ENCODE measurements at places on chromosomes 16 and 17.

DNA sequence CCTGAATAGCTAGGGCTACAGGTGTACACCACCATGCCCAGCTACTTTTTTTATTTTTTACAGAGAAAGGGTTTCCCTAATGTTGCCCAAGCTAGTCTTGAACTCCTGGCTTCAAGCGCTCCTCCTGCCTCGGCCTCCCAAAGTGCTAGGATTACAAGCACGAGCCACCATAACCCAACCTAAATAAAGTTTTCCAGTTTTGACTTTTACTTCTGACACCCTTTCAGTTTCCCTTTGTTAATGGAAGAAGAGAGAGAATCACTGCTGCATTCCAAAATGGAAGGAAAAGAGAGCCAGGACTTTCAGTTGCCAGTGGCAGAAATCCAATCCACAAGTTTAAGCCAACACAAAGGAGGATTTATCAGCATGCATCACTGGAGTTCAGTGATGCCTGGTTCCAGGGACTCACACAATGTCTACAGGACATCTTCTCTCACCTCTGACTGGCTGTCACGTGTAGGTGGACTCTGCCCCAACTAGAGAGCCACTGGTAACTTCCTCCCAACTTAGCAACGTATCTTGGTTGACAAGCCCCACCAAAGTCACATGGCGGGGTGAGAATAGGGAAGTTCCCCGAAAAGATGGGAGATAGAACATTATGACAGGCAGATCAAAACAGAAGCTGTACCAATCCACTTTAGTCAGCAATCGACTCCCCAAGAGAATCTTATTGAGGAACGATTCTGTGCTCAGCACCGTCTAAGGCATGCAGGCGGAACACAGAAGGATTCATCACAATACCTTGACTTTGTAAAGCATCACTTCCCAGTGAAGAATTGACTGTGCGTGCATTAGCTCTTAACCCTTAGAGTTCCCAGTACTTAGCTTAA lies 46.5 kb downstream of the GAS7 start:
- DNase-seq: no peak

- DNase-seq: no peak
Measured at GRCh38 chr16:67672306-67672705, 5.7 kb downstream of the C16orf86 start.

DNA sequence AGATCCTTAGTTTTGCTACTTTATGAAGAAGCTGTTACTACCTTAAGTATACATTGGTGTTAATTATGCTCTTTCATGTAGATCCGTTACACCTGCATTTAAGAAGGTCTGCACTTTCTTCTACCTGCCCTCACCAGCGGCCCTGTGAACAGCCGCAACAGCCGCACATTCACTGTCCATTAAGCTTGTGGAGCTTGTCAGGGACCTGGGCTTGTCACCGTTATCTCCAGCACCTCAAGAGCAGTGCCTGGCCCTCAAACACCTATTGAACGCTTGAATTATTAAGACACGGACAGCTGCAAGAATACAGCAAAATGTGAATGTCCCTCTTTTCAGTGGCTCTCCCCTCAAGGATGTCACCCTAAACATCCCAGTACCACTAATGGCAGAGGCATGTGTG lies 3.0 kb upstream of the MXRA7 start:
- DNase-seq: no peak

DNA sequence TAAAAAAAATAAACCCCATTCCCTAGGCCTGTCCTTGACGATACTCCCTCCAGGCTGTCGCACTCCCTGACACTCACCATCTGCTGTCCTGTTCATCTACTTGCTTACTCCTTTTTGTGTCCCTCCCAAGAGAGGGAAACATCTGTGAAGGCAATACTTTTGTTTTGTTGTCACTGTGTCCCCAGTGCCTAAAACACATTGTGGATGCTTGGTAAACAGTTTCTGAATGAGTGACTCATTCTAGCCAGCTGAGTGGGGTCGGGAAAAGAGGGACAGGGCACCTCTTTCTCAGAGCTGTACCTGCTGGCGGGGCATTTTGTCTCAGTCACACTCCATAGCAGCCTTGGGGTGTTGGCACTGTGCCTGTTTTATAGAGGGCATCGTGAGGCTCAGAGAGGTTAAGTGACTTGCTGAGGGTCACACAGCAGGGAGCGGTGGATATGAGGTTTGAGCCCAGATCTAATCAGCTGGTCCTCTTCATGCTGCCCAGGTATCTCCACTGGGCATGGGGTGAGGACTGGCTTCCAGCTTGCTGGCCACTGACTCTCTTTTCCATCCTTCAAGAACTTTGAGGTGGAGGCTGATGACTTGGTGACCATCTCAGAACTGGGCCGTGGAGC lies 15.6 kb downstream of the MAP2K3 start:
- no peak for DNase-seq

DNA sequence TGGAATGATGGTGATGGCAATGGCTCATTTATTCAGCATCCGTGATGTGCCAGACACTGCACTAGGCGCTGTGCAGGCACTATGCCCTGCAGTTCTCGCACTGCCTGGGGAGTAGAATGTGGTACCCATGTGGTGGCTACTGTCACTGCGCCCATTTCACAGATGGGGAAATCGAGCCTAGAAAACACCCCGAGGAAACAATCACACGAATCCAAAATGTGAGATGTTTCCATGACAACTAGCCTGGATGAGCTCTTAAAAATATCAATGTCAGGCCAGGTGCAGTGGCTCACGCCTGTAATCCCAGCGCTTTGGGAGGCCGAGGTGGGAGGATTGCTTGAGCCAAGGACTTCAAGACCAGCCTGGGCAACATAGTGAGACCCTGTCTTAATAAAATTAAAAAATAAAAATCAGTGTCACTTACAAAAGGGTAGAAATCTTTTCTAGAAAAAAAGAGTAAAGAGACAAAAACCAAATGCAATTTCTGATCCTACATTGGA lies 57.9 kb upstream of the TNRC6A start:
- no peak for DNase-seq

GRCh38 chr17:44134752-44135568 lies 6.8 kb upstream of the HROB start:
- no peak for DNase-seq

DNA sequence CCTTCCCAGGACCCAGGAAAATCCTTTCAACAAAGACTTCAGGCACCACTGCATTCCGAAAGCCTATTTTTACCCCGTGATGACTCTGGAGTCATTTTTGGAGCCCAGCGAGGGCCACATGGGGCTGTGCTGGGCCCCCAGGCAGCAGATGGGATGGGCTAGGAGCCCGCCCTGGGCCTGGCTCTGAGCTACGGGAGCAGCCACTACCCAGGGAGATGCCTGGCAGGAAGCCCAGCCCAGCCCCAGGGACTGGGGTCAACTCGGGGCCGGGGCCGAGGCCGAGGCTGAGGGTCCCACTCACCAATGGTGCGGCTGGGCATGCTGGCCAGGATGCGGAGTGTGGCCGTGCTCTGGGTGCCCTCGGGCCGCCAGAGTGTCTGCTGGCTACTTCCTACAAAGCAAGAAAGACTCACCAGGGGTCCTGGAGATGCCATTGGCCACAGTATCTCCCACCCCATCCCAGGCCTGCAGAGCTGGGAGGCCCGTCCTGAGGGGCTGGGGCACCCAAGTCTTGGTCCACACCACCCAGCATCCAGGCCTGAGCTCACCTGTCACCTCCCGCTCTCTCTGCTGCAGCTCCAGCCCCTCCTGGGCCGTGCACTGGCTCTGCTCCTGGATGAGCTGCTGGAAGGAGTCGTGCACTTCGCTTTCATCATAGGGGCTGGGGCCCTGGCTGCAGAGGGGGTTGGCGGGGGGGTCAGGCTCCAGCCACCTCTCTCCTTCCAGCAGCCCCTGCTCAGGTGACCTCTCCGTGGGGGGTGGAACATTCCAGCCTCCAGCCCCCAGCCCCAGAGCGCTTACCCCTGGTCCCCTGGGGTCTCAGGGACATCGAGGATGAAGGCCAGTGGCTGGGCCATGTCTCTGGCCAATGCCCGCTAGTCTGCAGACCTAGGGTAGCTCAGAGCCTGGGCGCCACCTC lies 2.3 kb downstream of the TMC6 start:
- no peak for DNase-seq

DNA sequence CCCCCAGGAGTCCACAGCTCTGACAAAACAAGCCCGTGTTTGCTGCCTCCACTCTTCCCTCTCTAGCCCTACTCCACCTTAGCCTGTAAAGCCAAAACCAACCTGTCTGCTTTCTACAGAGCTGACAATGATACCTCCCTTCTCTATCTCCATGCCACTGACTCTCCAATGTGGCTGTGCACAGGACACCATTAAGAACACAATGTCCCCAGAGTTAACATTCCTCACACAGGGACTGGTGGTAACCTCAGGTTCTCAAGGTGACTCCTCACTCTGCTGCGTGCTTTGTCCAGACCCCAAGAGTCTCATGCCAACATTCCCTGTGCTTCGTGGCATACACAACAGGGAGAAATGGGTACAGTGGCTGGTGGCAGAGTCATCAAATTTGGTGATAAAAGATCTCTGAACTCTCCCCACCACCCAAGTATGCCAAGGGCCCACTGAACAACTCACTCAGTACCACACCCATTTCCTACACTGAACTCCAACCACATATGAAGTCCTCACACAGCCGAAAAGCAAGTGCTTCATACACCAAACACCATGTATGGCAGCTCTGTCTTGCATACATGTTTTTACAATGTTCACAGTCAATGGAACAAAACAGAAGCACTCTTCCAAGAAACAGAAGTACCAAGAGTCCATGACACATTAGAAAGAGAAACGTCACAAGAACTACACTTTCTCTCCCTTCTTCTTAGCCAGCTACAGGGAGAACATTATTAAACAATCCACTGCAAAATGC lies 21.1 kb downstream of the CSNK2A2 start:
- no peak for DNase-seq

- DNase-seq: no peak
Measured at GRCh38 chr17:42247734-42248133, 28.5 kb downstream of the STAT5B start.

DNA sequence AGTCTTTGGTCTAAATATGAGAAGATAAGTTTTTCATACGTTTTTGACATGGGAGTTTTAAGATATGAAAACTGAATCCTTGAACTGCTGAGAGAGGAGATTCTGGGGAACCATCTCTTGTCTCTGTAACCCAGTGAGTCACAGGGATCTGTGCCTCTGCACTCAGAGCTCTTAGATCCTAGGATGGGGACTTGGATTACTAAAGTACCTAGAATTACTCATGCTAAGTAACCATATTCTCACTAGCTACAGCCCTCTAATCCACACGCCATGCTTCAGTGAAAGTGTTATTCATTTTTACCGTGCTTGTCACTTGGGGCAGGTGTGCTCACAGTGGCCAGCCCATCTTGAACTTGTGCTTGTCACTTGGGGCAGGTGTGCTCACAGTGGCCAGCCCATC lies 2.0 kb downstream of the MRM3 start:
- no peak for DNase-seq

DNA sequence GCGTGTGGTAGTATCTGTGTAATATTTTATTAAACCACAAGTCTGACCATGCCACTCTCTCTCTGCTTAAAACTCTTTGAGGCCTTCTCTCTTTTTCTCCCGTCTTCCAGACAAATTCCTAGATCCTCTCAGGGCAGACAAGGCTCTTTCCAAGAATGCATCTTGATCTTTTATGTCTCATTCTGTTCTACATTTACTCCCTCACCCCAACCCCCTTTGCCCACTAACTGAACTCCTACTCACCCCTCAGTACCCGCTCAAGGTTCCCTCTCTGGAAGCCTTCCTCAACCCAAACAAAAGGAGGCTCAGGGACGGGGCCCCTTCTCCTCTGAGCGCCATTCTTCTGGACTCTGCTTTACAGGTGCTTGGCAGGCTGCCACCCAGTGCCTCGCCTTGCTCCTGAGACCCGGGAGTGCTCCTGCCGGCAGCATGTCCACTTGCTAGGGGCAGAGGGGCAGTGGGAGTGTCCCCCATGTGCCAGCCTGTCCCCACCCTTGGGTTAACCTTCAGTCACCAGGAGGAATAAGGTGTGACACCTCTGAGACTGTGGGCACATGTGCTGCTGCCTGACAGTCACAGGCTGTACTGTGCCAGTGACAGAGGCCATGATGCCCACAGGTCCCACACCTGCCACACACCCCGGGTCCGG lies 9.2 kb downstream of the SLC13A2 start:
- no peak for DNase-seq

DNA sequence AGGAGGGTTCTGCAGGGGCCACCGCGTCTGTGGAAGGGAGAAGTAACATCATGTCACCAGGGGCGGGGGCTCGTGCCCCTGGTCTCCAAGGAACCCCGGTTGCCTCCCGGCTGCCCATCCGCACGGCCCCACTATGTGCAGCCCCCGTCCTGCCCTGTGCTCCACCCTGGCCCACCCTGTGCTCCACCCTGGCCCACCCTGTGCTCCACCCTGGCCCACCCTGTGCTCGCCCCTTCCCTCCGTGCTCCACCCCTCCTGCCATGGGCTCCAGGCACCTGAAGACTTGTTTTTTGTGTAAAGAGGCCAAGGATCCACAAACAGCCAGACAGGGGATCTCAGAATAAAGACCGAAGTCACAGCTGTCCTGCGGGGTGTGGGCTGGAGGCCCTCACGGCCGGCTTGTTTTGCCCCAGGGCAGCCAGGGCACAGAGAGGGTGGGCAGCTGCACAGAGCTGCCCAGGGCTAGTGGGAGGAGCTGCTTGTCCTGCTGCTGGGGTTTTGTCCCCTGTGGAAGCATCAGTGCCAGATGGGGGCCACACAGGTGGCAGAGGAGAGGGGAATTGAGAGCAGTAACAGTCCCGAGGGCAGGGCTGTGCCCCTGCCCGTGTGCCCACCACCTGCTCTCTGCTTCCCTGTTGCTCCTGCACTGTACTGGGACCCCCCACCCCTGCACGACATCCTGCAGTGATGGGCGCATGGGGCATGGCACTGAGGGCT lies 147.0 kb upstream of the CIBAR2 start:
- DNase-seq: no peak

- DNase-seq: no peak
Measured at GRCh38 chr16:53566552-53567245, 63.7 kb upstream of the AKTIP start.

GRCh38 chr16:84532291-84532724 lies 27.8 kb upstream of the MEAK7 start:
- DNase-seq: no peak

- no peak for DNase-seq
Measured at GRCh38 chr16:61792194-61792909, 243.9 kb downstream of the CDH8 start.

GRCh38 chr17:58401287-58401686 lies 16.0 kb downstream of the RNF43 start:
- DNase-seq: no peak

- no peak for DNase-seq
Measured at GRCh38 chr17:42010898-42011516, 6.2 kb downstream of the DNAJC7 start.

- DNase-seq: no peak
Measured at GRCh38 chr17:41002814-41003213, 3.1 kb upstream of the KRTAP3-2 start.
